HCT116 (cell line): ENCODE measurements at places on chromosomes 2 and 18.

DNA sequence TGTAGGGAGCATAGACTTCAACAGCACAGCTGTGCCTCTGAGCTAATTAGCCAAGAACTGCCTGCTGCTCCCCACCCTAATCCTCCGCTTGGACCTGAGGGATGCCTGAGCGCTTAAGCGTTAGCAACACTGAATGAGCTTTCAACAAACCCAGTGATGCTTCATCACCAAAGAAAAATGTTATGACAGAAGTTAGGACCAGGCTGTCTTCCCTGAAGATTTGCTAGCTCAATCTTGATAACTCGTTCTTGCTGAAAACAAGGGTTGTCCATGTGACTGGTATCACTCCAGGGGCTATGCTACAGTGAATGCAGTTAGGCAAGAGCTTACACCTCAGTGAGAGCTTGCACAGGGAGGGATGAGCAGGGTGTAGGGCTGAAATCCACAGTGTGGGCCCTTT is 190.7 kb upstream of the SIX2 start:
- DNase-seq, result no peak

DNA sequence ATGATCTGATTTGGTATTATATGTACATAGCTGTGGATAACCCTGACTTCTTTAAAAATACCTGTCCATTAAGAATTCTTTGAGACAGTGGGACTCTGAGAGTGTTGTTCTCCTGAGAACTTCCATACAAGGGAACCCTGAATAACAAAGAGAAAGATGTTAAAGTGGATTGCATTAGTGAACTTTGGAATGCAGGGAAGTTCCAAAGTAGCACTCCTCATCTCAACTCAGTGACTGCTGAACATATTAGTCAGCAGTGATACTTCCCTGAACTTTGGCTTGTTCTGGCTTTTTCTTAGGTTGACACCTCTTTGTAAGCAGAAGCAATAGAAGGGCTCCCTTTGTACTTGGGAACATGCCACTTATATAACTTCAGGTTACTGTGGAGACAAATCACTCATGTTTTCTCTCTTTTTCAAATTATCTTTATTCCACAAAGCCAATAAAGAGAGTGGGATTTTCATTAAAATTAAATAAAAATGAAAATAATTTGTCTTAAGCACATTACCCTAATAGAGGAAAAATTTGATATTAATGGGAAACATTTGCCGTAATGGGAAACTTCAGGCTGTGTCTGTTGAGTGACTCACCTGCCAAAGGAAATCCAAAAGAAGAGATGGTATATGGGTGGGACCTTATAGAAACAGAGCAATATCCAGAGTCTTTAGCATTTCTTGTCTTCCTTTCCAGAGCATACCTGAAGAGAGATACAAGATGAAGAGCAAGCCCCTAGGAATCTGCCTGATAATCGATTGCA is 33.3 kb downstream of the CFLAR start:
- DNase-seq, result peak; percentile 77

DNA sequence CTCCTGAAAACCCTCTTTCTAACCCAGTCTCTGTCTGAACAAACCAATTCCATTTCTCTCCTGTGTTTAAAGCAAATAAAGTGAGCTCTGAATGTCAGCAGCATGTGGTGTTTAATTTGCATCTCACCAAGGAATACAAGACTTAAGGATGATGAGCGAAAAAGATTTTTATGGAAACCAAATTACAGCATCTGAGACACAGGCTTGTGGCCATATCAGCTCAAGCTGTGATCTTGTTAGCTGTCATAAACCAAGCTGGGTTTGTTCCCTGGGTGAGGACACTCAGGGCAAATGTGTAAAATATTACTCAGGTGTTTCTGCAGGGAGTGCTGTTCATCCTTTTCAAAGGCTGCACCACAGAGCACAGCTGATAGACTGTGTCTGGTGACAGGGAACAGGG is 129.3 kb upstream of the REV1 start:
- DNase-seq, result no peak

- DNase-seq, result no peak
Measured at GRCh38 chr2:50722776-50723175, 309.2 kb downstream of the NRXN1 start.

DNA sequence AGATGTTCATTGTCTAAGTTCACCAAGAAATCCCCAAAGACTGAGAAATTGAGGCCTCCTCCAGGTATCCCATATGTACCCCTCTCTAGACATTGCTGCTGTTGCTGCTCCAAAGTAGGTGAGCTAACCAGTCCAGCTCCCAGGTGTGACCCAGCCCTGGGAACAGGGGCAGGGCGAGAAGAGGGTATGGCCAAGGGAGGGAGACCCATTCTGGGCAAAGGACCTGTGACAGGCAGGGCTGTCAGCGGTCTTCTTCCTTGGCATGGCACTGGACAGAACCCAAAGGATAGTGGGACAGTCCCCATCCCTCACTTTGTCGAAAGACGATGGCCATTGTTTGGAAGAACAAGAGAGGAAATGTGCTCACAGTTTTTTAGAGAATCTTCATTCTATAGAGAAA is 7.2 kb upstream of the INO80C start:
- no peak for DNase-seq

DNA sequence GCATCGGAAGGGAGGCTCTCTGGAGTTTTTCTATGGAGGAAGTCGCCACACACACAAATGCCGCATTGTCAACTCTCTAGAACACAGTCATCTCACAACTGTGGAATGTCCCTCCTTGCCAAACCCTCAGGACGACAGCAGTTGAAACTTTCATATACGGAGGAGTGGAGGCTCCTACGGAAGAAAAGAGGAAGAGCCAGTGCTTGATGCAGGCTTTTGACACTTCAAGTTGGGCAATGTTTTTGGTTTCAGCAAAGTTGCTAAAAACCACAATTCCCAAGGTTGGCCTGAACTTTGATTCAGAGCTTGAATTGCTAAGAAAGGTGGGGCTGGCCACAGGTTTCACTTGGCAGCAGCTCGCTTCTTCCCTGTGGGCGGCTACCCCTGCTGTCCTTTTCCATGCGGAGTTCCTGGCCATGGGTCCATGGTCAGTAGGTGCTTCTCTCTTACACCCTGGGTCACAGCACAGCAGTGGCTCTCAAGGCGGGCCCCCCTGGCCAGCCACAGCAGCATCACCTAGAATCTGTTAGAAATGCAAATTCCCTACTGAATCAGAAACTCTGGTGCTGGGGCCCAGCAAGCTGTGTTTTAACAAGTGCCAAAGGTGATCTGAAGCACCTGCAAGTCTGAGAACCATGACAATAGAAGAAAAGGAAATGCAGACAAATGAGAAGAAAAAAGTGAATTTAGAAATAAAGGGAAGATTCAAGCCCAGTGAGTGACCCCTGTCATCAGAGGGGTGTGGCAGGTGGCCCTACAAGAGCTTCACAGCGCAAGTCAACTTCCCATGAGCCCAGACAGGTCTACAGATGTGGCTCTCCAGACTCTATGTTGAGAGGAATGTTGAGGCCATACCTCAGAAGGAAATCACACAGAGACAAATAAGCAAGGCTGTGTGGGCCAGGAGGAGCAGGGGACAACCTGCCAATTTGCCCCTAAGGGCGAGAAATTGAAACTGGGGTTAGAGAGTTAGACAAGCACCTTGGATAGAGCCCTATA is 856.4 kb downstream of the RNF144A start:
- DNase-seq, result peak; percentile 0

- no peak for DNase-seq
Measured at GRCh38 chr18:70036771-70037347, 89.2 kb upstream of the CD226 start.

DNA sequence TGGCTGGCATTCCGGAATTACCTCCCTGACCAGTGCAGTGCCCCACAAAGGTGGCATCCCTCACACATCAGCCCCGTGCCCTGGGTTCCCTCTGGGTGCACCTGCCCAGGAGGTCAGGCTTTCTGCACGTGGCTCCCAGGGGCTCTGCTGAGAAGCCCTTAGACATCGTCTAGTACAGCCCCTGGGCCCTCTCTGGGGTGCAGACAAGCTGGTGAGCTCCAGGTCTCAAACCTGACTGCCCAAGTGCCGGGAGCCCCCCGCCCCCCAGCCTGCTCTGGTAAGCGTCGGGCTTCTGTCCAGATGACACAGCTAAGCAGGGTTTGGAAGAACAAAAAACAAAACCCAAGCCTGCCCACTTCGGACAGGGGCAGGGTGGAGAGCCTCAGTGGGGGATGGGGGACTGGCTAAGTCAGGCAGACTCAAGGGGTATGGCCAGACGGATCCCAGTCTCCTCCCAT is 20.2 kb downstream of the TWIST2 start:
- DNase-seq, result no peak

DNA sequence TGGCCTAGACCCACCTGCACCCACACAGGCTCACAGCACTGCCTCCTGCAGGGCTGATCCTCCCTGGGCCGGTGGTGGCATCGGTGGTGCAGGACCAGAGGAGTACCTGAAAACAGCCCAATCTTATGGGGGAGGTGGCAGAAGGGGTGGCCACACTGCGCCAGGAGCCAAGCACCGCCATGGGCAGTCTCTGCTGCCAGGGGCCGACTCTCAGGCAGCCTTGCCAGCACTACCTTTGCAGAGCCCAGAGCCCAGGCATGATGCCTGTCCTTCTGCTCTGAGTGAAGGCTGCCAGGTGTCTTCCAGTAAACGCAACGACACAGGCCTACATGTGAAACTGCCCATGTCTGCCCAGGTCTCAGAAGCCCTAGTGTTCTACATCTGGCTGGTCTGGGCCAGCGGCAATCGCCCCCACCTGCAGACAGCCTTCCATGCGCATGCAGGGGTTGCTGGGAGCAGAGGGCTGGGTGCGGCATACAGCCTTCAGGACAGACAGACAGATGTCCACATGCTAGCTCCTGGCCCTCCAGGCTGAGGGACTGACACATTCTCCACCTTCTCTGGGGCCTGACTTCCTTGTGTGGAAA is 6.8 kb downstream of the HS6ST1 start:
- no peak for DNase-seq

- peak; percentile 42 for DNase-seq
Measured at GRCh38 chr2:186129767-186130581, 356.1 kb upstream of the ZC3H15 start.

- DNase-seq, result no peak
Measured at GRCh38 chr2:202036601-202037037, 3.0 kb downstream of the FZD7 start.

GRCh38 chr2:195343942-195344530 is 313.0 kb upstream of the SLC39A10 start:
- no peak for DNase-seq

DNA sequence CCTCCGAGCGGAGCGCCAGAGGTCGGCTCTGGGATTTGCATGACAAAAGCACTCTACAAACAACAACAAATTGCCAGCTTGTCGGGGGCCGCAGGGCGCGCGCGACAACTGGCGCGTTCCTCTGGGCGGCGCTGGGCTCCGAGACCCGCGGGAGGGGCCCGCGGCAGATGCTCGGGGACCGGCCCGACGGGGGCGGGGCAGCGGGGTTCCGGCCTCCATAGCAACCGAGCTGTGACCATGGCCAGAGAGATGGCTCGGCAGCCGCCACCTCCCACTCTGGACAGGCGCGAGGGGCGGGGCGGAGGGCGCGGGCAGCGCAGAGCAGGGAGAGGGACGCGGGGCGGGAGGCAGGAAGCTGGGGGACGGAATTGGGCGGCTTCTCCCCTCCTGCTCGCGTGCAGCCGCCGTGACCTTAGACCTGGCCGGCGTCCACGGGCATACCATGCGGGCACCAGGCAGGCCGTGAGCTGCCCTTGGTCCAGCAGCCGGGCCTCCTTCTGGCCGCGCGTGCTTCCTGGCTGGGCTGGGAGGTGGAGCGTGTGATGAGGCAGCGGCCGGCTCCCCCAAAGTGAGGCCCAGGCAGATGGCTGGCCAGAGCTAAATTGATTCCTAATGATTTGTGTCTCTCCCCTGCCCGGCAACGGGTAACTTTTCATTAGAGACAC is 171.5 kb downstream of the CELF4 start:
- no peak for DNase-seq

- DNase-seq, result no peak
Measured at GRCh38 chr2:205864491-205864890, 182.2 kb downstream of the NRP2 start.

DNA sequence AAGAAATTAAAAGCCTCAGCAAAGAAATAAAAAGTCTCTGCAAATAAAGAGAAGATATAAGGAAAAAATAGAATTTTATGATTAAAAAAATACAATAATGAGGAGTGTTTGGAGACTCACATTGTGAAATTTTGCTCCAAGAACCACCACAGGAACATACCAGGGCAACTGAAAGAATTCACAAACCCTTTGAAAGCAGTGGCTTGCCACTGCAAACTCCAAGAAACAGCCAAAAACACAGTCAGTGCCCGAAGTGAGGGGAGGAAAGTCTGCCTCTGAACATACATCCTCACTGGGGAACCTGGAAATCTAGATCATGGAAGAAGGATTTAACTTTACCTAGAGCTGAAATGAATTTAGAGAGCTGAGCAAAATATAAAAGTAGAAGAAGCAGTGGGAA is 33.1 kb downstream of the EVA1A start:
- DNase-seq, result no peak

DNA sequence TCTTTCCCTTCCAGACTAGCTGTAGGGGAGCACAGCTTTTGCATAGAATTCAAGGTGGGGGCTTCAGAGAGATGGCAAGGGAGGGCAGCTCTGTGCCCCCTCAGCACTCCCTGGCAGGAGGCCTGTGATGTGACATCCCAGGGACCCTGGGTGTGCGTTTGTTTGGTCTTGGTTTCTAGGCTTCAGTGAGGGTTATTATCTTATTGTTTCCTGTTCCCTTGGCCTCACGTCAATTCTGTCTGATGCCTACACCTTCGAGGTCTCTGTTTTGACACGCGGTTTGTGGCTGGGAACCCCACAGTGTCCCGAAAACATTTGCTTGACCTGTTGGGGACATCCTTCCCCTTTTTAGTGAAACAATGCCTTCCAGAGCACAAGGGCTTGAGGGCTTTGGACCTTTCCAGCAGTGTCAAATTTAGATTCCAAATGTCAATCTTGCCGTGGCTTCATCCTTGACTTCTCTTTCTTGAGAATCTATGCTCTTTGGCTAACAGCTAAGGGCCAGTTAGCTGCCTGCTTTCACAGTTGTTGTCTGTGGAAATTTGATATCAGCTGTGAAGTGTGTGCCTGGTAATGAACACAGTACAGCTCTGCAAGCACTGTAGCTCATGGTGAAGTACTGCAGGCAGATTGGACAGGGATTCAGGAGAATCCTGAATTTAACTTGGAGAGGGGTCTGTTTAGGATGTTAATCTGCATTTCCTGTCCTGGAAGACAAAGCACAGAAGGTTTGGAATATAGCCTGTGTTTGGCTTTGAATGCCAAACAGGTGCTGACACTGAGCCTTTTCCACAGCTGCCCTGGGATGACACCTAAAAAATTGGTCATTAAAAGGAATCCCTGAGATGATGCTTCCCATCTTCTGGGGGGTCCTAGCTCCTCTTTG is 108.2 kb upstream of the CXCR4 start:
- no peak for DNase-seq

- DNase-seq, result peak; percentile 15
Measured at GRCh38 chr2:193584522-193584938, 1389.8 kb upstream of the TMEFF2 start.

- no peak for DNase-seq
Measured at GRCh38 chr18:519019-519879, 18.7 kb upstream of the COLEC12 start.

DNA sequence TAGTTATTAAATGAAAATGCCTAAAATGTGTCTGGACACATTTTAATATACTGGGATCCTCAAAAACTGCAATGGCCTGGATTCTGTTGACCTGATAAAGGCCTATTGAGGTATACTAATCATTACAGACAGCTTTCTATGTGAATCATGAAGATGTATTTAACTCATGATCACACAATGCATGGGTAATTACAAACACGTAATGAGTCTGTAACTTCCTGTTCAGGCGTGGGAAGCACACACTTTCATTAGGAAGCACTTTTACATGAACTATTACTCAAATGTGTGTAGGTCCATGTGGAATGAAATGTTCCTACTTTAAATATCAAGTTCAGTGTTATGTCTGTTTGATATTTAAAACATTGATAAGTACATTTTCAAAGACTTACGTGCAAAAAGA is 108.7 kb downstream of the NCKAP5 start:
- DNase-seq, result no peak
